ENCODE measurements at places on chromosomes 3 and 15.

DNA sequence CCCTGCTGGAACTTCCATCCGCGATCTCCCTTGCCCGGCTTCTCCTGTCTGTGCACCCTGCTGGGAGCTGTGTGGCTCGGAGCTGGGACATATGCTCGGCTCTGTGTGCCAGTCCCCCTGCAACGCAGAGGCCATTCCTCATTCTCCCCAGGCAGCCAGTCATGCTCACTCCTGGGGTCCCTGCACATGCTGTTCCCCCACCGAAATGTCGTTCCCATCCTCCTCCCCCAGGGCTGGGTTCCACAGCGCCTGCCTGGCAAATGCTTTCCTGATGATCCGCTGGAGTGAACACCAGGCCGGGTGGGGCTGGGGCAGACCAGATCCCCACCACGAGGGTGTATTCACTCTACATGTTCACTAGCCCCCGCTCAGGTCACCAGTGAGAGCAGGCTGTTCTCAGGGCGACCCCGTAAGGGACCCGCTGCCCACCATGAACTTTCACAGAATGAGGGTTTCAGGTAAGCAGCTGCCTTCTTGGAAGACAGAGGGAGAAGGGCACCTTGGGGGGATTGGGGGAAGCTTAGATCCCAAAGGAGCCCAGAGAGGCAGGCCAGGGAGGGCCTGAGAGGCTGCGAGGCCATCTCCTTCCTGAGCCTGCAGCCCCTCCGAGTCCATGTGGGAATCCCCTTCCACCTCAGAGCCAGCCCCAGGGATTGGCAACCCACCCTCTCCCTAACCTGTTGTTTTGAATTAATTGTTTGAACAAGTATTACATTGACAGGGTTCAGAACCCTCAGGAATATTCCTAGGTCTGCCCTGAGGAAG, 88.7 kb upstream of the IQSEC1 start:
- no peak for DNase-seq

GRCh38 chr3:51953445-51953844, 1.7 kb upstream of the GPR62 start:
- no peak for DNase-seq

DNA sequence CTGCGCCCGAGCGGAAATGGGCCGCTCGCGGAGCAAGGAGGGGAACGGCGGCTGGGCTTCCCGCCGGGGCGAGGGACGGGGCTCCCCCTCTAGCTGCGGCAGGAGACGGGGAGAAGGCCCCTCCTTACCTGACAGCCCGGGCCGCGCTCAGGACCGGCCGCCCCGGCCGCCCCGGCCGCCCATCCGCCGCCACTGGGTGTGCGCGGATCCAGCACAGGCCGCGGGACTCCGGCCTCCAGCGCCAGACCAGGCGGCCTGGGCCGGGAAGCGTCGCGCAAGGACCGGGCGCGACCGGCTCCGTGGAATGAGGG, 296 bp downstream of the TPRA1 start:
- no peak for DNase-seq

DNA sequence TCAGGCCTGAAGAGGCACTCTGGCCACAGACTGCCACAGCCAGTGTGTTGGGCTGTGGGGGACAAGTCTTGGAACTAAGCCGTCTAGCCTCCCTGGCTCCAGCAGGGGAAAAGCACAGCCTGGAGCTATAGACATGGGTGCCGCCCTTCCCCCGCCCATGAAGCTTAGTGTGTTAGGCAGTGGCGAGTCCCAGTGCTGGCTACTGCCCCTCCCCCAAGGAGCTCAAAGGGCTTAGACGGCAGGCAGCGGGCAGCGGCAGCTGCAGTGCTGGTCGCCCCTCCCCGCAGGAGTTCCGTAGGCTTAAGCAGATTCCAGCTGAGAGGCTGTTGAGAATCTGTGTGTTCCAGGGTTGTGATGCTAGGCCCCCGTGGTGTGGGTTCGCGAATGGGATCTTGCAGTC, 135.8 kb upstream of the RORA start:
- DNase-seq = no peak

DNA sequence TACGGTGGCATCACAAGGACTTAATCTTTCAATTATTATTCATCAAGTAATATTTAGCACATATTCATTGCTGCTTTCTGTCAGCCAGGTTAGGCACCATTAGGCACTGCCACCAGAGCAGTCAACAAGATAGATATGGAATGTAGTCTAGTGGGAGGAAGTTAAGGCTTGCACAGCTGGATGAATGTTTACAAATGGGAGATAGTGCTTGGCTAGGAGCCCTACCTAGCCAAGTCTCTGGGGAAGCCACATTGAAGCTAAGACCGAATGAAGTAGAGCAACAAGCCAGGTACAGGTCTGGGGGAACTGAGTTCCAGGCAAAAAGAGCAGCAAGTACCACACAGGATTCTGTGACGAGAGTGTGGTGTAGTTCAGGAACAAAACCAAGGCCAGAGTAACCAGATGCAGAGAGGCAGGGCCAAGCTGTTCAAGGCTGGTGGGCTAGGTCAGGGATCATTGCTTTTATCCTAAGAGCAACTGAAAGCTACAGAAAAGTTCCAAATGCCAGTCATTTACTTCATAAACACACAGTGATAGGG, 33.4 kb upstream of the SCAANT1 start:
- DNase-seq = no peak

DNA sequence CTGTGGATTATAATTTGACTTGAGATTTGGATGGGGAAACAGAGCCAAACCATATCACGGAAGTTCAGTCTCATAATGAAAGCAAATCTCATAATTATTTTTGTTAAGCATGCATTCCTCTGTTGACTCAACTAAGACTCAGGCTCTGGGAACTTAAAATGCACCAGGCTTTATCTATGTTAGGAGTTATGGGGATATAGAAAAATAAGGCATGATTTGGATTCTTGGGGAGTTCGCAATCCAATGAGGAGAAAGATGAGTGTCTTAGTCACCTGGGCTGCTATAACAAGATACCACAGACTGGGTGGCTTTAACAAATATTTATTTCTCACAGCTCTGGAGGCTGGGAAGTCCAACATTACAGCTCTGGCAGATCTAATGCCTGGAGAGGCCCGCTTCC, 89.4 kb upstream of the TJP1 start:
- DNase-seq = no peak

DNA sequence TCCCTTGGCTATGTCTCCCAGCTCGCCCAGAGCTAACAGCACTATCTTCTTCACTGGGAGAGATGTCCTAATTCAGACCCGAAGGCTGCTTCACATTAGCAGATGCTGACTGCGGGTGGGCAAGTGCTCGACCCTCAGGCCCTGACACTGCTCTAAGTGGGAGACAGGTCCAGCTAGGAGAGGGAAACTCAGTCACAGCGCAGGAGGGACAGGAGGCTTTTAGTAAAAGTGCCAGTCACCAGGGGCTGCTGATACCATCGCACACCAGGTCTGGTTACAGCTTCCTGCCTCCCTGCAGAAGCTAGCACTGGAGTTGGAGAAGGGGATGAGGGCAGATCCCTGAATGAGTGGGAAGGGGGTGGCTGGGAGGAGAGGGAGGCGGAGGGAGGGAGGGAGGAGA, 365.8 kb upstream of the RGMA start:
- no peak for DNase-seq

- DNase-seq = no peak
Observed at GRCh38 chr15:96849271-96849900, 518.9 kb downstream of the NR2F2 start.

DNA sequence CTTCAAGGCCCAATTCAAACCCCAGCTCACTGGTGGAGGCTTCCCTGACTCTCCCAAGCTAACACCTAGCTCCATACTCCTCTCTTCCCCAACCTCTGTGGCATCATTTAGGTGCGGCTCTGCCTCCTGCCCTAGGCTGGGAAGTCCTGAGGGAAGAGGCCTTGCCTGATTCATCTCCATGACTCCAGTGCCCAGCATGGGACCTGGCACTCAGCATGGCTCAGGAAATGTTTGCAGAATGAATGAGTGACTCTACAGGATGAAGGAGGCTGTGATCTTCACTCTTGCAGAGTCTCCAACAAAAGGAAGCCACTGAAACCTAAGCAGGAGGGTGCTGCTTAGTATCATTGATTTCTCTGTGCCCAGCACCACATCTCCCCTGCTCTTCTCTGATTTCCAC, 34.5 kb upstream of the INSYN1 start:
- no peak for DNase-seq

- DNase-seq = peak; percentile 60
Observed at GRCh38 chr3:18445401-18446148, 20.4 kb upstream of the SATB1 start.

DNA sequence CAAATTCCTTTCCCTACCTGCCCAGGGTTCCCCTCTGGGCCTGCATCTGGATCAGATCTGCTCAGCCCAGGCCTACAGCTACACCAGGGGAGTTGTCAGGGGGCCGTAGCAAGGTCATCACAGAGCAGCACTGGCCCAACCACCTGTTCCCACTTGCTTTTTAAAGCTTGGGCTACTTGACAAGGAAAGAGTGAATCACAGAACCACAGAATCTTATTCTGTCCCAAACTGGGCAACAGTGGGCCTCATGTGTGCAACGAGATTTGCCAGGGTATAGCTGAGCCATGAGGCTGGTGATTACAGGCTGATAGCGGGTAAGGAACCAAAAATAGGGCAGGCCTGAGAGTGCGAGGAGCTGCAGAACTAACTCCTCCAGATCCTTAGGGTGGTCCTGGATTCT, 66.7 kb downstream of the MYLK start:
- no peak for DNase-seq

- peak; percentile 24 for DNase-seq
Observed at GRCh38 chr3:159813822-159814531, 174.7 kb upstream of the IL12A start.

DNA sequence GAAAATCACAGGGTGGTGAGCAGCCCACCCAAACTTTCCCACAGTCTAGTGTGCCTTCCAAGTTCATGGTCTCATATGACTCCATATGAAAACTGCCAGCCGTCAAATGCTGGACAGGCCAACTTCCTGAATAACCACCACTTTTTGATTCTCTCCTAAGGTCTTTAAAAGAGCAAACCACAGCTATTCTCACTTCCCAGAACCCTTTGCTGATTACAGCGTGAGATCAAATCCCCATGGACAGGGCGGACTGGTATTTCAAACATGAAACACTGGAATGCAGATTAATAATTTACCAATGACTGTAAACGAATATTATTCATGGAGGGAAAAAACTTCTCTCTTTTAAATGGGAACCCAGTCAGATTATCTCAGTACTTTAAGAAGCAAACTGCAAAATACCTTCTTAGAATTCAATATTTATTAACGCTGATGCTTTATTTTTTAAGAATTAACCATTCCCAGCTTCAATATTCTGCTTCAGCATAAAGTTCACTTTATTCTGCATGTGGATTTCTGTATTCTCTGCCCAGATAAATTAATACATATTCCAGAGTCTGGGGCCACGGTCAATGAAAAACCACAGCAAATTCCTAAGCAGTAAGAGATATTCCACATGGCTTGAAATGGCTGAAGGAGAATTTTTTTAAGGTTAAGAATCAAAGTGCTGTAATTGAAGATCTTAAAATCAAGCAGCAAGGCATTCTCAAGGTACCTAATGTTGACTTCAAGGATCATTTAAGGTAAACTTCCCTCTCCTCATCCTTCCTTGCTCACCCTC, 42.9 kb downstream of the MYO1E start:
- no peak for DNase-seq

DNA sequence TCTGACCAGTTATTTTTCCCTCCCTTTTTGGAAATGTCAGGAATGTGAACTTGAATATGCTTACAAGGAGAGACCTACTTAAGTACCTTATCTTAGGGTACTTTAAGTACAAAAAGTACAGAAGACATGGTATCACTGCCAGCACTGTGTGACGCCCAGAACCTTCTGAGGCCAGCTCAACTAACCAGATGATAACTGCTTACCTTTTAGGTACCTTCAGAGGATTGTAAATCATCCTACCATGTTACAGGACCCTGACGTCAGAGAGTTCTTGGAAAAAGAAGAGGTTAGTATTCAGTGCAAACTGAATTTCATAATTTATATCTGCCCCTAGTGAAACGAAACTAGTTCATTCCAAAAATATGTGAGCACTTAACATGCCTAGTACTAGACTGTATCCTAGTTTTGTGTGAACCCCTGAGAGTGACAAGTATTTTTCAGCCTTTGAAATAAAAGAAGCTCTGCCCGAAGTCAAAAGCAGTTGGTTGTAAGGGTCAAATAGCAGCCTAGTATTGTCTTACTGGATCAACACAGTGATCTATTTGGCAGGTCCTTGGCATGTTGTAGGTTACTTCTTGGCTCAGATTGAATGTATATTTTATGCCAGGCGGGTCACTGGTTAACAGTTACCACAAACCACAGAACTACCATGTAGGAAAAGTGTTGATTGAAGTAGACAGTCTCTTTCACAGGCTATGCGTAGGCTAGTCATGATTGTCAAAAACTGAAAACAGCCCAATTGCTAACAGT, 23.8 kb upstream of the SNX22 start:
- DNase-seq = no peak

- no peak for DNase-seq
Observed at GRCh38 chr3:83065851-83066460, 1304.5 kb upstream of the GBE1 start.

- no peak for DNase-seq
Observed at GRCh38 chr3:58858126-58858525, 191.6 kb upstream of the FAM3D start.

- DNase-seq = no peak
Observed at GRCh38 chr3:89795506-89795905, 688.1 kb downstream of the EPHA3 start.

GRCh38 chr15:40830884-40831283, 2.4 kb upstream of the PPP1R14D start:
- DNase-seq = no peak

GRCh38 chr15:88181613-88182012, 74.9 kb downstream of the NTRK3 start:
- no peak for DNase-seq

Data from HuH-7.5 (cell line).